ENCODE measurements at places on chromosomes 11 and 22.

DNA sequence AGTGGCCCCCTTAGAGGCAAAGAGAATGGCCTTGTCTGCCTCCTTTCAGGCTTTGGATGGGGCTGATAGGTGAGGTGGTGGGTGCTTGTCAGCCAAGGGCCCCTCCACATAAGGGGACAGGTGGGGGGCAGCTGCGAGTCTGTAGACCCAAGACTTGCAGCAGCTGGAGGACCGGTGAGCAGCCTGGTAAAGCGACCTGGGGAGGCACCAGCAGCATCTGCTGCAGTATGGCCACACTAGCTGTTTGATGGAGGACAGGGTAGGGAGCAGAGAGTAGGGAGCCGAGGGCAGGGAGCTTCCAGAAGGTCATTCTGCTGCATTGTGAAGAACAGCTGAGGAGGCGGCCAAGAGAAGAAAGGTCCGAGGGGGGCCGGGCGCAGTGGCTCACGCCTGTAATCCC lies 16.8 kb upstream of the MRTFA start:
- no peak for DNase-seq

- peak; percentile 45 for DNase-seq
Measured at GRCh38 chr11:117583063-117583801, 213.8 kb downstream of the DSCAML1 start.

DNA sequence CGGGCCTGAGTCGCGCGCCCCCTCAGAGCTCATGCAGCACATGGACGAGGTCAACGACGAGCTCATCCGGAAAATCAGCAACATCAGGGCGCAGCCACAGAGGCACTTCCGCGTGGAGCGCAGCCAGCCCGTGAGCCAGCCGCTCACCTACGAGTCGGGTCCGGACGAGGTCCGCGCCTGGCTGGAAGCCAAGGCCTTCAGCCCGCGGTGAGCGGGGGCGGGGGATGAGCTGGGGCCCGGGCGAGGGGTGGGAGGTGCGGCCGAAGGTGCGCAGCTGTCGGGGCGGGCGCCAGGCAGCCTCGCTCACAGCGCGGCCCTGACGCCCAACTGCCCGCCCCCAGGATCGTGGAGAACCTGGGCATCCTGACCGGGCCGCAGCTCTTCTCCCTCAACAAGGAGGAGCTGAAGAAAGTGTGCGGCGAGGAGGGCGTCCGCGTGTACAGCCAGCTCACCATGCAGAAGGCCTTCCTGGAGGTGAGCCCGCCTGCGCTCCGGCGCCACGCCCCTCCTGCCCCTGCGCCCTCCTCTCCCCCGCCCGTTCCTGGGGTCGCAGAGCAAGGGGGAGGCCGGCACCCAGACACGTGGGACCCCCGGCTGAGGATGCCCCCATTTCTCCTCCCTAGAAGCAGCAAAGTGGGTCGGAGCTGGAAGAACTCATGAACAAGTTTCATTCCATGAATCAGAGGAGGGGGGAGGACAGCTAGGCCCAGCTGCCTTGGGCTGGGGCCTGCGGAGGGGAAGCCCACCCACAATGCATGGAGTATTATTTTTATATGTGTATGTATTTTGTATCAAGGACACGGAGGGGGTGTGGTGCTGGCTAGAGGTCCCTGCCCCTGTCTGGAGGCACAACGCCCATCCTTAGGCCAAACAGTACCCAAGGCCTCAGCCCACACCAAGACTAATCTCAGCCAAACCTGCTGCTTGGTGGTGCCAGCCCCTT lies 20.5 kb downstream of the EPS8L2 start:
- peak; percentile 62 for DNase-seq

DNA sequence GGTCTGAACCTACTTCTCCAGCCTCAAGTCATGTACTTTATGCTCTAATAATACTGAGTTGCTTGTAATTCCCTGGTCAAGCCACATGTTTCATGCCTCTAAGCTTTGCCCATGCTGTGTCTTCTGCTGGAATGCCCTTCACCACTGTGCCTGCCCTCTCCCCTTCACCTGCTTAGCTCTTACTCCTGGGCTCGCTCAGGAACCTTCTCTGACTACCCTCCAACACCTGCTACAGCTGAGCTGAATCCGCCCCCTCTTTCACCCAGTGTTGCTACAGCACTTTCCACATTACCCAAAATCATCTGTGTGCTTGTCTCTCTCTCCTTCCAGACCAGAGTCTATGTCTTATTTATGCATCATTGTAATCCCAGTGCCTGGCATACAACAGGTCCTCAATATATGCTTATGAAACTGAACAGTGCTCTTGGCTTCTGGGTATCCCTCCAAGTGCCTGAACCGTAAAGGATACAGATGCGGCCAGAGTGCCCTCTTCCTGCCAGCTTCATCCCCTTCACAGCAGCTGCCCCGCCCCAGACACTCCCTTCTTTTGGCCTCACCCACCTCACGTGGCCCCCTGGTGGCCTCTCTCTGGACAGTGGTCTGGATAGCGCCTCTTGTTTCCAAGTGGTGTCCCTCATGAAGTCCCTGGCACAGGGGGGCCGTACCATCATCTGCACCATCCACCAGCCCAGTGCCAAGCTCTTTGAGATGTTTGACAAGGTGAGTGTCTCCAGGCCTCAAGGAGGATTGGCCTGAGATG lies 7.1 kb downstream of the ABCG4 start:
- peak; percentile 64 for DNase-seq

- no peak for DNase-seq
Measured at GRCh38 chr22:26410386-26410785, 18.7 kb upstream of the ASPHD2 start.

- peak; percentile 85 for DNase-seq
Measured at GRCh38 chr11:64241241-64241490, 271 bp downstream of the FKBP2 start.

DNA sequence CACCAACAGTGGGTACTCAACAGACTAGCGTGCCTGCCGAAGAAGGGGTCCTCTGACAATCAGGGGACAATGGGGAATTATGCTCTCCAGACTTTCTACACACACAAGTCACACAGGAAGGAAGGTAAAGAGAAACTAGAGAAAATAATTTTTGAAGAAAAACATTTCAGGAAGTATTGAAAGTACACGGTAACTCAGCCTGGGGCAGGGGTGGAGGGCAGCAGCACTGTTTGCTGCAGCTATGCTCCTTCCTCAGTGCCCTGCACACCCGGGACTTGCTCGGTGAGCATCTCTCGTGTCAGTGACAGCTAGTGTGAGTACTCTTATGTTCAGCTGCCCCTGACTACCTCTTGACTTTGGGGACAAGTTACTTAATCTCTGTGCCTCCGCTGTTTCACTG lies 18.0 kb upstream of the APOA1 start:
- no peak for DNase-seq

- DNase-seq: peak; percentile 68
Measured at GRCh38 chr22:36986242-36986821, 32.9 kb downstream of the TST start.

DNA sequence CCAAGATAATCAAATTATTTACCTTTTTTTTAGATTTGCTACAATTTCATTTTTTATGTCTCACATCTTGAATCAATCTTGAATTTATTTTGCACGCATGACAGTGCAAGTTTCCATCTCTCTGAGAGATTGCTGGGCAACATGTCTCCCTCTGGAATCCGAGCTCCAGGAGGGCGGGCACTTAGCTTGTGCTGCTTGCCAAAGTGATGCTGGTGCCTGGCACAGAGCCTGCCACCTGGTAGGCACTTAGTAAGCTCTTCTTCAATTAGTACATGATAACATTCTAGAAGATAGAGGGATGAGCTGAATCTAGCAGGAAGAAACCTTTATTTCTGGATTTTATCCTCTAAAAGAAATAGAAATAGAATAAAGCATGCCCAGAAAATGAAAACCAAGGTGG lies 27.5 kb upstream of the OR9I1 start:
- no peak for DNase-seq

DNA sequence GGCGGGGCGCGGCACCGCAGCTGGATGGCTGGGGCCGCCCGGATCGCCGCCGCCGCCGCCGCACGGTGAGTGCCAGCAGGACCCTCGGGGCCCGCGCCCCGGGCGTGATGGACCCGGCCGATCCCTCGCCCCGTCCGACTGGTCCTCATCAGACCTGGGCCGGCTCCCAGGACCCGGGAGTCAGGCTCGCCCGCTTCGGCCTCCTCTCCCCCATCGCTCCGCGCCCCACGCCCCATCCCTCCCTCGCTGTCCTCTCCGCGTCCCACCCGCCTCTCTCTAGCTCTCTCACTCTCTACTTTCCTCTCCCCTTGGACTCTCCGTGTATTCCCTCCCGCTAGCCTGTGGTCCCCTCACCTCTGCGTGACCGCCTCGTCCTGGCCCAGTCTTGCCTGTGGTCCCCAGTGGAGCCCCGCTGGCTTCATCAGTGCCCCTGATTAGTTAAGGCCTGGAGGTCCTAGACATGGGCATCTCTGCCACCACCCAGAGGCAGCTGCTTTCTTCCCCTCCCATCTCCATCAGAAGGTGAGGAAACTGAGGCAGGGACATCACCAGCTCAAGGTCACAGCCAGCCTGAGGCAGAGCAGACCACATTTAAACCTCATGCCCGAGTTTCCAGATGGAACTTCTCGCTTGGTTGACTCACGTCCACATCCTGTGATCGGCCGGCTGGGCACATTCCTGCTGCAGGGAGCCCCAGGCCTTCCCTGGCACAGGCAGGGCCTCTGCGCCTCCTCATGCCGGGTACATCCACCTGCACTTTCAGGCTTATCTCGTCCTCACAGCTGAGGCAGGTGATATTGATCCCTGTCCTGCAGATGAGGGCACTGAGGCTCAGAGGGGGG lies 429 bp downstream of the SLC39A13 start:
- no peak for DNase-seq

DNA sequence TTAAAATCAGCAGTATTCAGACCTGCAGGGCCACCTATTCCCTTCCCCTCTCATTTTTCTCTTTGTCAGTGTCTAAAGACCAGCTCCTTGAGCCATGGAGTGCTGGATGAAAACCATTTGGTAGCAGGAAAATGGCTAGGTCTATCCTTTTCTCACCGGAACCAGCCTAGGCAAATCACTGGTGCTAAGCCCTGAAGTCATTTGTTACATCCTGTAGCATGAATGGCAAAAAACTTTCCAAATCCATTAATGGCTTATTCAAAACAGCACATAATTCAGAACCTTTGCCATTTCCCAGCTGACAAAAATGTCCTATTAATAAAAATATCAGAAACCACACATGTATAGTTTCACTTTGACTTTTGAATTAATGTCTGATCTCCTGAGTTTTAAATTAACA lies 209.5 kb upstream of the E2F8 start:
- no peak for DNase-seq

GRCh38 chr11:124176925-124177715 lies 6.0 kb upstream of the OR10D3 start:
- no peak for DNase-seq

DNA sequence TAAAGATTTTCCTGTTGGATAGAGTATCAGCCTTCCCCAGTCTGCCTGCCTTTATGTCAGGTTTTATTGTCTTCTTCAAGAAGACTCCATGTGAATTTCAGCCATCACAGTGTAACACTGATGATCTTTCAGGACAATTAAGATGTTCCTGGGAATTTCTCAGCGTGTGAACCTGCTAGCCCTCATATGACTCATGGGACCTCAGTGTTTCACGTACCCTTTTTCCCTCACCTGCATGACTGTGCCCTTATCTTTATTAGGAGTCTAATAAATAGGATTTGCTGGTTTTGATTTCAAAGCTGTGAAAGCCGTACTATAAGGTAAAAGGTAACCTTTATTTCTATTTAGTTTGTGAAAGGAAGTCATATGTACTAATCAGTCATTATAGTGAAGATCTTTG lies 81.7 kb upstream of the MYO18B start:
- DNase-seq: no peak

- DNase-seq: no peak
Measured at GRCh38 chr11:112999520-112999919, 38.3 kb downstream of the NCAM1 start.

GRCh38 chr11:1953489-1954266 lies 6.5 kb downstream of the MRPL23 start:
- DNase-seq: no peak

DNA sequence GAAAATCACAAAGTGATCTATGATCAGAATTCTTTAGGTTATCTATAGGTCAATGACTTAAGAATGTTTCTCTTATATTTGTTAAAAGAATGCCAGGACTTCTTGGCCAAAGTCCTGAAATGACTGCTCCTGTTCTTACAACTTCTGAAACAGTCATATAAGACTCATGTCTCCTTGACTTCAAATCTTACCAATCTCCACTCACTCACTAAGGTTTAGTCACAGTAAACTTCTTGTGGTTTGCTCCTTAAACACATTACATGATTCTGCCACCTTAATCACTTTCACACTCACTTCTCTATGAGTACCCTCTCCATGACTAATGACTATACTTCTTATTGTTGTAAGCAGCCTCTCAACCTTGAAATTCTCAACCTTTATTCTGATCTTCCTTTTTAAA lies 648.7 kb upstream of the CCDC179 start:
- no peak for DNase-seq

- DNase-seq: no peak
Measured at GRCh38 chr11:86369668-86370067, 5.0 kb upstream of the CCDC81 start.

GRCh38 chr11:1812274-1812673 lies 22.5 kb upstream of the SYT8 start:
- DNase-seq: no peak

DNA sequence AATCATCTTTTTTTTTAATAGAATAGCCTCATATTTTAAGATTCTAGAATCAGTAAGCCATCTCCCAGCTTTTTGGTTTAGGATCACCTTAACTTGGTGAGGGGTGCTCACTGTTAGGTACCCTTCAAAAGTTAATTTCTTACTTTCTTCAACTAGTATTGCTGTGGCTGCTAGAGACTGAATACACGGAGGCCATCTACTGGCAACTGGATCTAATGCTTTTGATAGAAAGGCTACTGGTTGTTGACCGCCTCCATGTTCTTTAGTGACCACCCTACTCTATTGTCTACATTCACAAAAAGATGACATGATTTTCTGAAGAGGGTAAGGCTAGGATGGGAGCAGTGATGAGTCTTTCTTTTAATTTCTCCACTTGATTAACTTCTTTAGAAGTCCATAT lies 16.7 kb upstream of the ALDH3B2 start:
- DNase-seq: peak; percentile 48

DNA sequence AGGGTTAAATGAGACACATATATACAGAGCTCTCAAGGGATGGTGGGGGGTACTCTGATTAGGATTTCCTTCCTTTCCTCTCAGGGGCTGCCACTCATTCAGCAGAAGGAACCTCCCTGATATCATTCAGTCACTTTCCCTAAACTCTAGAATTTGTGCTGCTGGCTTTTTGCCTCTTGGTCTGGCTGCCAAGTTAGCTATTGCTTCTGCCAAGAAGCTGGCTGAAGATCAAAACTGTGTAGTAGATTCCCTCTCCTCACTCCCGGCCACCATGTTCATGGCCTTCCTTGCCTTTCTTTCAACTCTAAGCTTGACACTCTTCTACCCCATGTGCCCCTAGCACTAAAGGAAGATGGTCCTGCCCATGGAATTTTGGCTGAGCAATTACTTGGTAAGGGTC lies 18.7 kb downstream of the SLC6A5 start:
- no peak for DNase-seq

- DNase-seq: no peak
Measured at GRCh38 chr11:129978447-129978846, 24.2 kb downstream of the PRDM10 start.
